Activated CD8-positive, alpha-beta memory T cell treated with anti-CD3 and anti-CD28 coated beads for 36 hours (primary cell): ENCODE measurements at places on chromosomes 12 and 14. TPM values are rescaled to one million over a fixed set of nuclear protein-coding genes. Genes with fewer than 3 reads are reported as not detected.

Gene DHRS2
- total RNA-seq, result 3.5 TPM

Gene GLS2
- total RNA-seq, result 3.1 TPM

Gene ARMH4
- total RNA-seq, result 0.06 TPM

Gene SERPINA9
- total RNA-seq, result not detected

Gene PSEN1
- total RNA-seq, result 26.2 TPM

Gene ZFHX2
- 0.97 TPM for total RNA-seq

Gene VDR
- total RNA-seq, result 106 TPM

Gene FOXG1
- not detected for total RNA-seq

Gene LIN52
- total RNA-seq, result 17.7 TPM

Gene IAPP
- total RNA-seq, result not detected

Gene RABGGTA
- 37.9 TPM for total RNA-seq

Gene GLT1D1
- 0.48 TPM for total RNA-seq

Gene GPR33
- not detected for total RNA-seq

Gene STON2
- 0.08 TPM for total RNA-seq
